ENCODE measurements at places on chromosomes 3 and 15.
A peak's percentile ranks its signal among the peaks of the same experiment; 100 is the strongest.

DNA sequence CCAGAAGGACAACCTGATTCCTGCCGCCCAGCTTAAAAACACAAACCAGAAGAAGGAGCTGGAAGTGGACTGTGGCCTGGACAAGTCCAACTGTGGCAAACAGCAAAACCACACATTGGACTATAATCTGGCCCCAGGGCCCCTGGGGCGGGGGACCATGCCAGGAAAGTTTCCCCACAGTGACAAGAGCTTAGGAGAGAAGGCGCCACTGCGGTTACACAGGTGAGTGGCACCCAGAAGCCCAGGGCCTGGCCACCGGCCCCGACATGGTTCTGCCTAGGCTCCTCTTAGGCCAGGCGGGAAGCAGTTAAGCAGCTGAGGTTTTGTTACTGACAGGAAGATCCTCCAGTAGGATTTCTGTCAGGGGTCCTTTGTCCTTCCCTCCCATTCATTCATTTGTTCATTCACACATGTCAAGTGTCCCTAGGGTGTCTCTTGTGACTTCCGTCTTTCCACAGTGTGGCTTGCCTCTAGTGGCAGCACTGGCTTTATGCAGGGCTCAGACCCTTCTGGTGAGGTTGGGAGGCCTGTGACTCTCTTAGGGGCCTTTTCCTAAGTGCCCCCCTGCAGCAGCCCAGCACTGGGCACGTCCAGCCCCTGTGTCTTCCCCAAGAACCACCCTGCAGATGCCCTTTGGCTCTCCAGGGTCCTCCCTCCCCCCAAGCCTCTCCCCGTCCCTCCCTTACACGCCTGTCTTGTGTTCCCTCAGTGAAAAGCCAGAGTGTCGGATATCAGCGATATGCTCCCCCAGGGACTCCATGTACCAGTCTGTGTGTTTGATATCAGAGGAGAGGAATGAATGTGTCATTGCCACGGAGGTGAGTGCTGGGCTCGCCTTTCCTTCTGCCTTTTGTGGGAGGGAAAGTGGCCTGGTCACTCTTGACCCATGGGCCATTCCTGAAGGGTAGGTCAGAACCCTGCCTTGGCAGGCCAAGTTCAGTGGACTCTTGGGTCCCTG is 7.8 kb downstream of the DLL4 start:
- DNase-seq = no peak

GRCh38 chr15:85479071-85479647 is 98.8 kb downstream of the AKAP13 start:
- DNase-seq = no peak

DNA sequence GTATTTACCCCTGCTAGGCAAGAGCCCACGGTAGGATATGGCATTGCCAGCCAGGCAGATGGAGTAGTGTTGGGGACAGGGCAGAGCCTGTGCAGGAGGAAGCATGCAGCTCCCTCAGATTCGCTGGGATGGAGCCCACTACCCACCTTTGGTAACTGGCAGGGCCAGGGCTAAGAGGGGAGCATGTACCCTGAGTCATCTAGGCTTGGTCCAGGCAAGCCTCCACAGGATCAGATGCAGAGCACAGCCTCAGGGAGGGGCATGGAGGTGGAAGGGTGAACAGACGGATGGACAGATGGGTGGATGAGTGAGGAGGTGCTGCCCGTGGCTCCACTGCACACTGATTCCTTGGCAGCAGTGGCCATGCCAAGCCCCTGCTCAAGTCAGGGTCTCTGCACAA is 33.0 kb downstream of the IL20RB start:
- DNase-seq = no peak

- peak; percentile 11 for DNase-seq
These were observed 41.6 kb upstream of the TASOR start for GRCh38 chr3:56724676-56725075.

DNA sequence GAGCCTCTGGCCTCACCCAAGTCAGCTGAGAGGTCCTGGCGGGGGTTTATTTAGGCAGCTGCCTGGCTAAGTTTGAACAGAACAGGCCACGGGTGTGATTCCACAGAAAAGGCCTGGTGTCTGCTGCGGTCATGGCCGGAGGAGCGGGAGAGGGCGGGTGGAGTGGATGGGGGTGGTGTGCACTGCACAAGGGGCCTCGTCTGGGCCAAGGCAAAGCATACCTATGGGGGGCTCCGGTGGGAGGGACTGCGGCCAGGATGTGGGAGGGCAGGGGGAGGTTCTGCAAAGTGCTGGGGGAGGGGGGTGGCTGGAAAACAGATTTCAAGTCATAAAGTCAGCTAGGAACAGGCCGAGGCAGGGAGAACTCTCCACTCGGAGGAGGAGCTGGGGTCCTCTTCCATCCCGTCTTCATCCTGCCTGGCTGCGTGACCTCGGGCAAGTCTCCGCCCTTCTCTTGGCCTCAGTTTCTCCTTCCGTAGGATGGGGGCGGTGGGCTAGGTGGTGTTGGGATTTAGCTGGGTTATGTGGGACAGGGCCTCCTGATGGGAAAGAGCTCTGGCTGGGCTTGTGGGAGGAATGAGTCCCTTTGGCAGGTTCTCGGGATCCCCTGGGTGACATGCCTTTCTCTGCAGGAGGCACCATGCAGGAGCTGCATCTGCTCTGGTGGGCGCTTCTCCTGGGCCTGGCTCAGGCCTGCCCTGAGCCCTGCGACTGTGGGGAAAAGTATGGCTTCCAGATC is 878 bp downstream of the ISLR start:
- DNase-seq = no peak

- DNase-seq = no peak
These were observed 25.2 kb downstream of the NIPA1 start for GRCh38 chr15:22811640-22812039.

DNA sequence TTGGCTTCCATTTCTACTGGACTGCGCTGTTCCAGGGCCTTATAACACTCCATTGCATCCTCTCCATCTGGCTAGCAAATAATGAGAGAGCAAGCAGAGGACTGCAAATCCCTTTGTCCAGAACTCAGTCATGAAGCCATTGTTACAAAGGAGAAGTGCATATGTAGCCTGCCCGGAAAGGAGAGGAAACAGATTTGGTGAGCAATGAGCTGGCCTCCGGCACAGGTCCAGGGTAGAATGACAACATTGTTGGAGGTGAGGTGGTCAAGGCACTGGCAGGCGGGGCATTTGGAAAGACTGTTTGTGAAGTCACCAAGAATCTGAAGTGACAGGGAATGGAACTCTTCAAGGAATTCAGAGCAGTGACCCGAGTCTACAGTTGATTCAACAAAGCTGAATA is 25.0 kb upstream of the ATP1B3 start:
- no peak for DNase-seq

DNA sequence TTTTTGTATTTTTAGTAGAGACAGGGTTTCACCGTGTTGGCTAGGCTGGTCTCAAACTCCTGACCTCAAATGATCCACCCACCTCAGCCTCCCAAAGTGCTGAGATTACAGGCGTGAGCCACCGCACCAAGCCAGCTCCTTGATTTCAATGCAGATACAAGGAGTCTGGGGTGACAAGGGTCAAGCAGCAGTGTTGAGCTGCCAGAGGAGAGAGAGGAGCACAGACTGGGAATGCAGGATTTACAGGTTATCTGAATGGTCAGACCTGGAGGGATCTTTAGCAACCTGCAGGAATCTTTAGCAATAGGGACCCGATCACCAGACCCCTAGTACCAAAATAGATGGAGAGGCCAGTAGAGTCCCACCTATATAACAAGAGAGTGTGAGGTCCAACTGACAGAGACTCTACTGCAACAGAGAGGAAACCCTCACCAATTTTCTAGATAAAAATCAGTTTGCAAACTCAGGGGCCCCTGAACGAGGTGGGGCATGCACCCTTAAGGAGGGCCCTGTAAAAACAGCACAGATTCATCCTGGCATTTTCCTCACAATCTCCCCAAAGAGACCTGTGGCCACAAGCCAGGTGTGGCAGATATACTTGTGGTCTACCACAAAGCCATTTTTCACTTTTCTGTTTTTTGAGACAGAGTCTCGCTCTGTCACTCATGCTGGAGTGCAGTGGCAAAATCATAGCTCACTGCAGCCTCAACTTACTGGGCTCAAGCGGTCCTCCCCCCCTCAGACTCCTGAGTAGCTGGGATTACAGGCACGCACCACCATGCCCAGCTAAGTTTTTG is 10.7 kb upstream of the SHISA5 start:
- no peak for DNase-seq

- no peak for DNase-seq
These were observed 203.5 kb downstream of the UBE2E2 start for GRCh38 chr3:23406601-23407000.

GRCh38 chr15:101255051-101255395 is 3.2 kb upstream of the CHSY1 start:
- no peak for DNase-seq

DNA sequence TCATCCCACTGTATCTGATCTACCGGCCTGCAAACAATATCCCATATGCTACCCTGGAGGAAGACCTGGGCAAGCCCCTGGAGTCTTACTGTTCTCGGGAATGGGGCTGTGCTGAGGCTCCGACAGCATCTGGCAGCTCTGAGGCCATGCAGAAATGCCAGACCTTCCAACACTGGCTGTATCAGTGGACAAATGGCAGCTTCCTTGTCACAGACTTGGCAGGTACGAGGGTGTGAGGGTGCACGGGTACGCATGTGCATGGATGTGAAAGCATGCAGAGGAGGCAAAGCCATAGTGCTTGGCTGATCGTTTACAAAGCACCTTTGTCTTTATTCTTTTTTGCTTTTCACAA is 20.0 kb upstream of the SLC28A1 start:
- no peak for DNase-seq

GRCh38 chr3:57120040-57120439 is 45.1 kb downstream of the IL17RD start:
- DNase-seq = no peak

- DNase-seq = no peak
These were observed 9.1 kb upstream of the TP63 start for GRCh38 chr3:189621948-189622603.

- no peak for DNase-seq
These were observed 3.4 kb upstream of the CCNL1 start for GRCh38 chr3:157163217-157163953.

GRCh38 chr15:73601451-73602445 is 31.4 kb downstream of the NPTN start:
- no peak for DNase-seq

GRCh38 chr3:65884071-65884470 is 154.6 kb downstream of the MAGI1 start:
- DNase-seq = no peak

DNA sequence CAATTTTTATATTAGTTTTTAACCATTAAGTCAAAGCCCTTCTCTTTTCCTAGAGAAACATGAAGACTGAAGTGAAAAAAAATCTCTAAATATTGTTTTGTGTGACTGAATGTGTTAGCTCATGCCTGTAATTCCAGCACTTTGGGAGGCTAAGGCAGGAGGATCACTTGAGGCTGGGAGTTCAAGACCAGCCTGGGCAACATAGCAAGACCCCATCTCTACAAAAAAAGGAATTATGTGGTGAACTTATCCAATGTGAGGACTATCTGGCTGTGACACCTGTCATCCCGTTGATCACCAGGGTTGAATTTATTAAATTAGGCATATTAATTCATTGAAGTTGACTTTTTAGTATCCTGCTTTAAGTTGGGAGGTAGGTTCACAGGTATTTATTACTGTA is 13.0 kb downstream of the SMC4 start:
- no peak for DNase-seq

GRCh38 chr3:9946112-9947024 is 5.8 kb downstream of the PRRT3 start:
- peak; percentile 91 for DNase-seq
